NT2/D1 (cell line): ENCODE measurements at places on chromosomes 1 and 21.

- no peak for DNase-seq
Measured at GRCh38 chr1:208165659-208166058, 78.5 kb downstream of the PLXNA2 start.

- no peak for DNase-seq
Measured at GRCh38 chr21:38784458-38785266, 21.1 kb upstream of the ETS2 start.

DNA sequence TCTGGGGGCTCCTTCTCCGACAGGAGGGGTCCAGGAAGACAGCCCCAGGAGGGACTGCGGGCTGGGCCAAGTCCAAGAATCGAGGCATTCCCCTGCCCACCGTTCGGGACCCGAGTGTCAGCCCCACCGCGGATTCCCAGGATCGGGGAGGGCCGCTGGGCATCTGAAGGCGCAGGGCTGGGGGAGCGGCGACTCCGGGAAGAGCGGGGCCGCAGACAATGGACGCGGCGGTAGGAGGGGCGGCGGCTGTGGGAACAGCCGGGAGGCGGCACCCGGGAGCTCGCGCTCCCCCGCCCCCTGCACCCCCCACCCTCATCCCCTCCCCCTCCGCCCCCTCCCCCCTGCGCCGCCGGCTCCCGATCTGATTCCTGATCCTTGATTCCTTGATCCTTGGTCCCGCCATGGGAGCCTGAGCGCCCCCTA is at the start of gene VANGL2:
VANGL2 (plus strand) TSS at position 342 of the 423 bp plus-strand sequence. CDS start 15,274 bp downstream, outside the sequence.
- peak; percentile 89 for DNase-seq

GRCh38 chr1:31650161-31651088 is 5.7 kb upstream of the PEF1 start:
- no peak for DNase-seq

GRCh38 chr1:226132728-226133503 is 53.6 kb downstream of the ACBD3 start:
- DNase-seq, result no peak

DNA sequence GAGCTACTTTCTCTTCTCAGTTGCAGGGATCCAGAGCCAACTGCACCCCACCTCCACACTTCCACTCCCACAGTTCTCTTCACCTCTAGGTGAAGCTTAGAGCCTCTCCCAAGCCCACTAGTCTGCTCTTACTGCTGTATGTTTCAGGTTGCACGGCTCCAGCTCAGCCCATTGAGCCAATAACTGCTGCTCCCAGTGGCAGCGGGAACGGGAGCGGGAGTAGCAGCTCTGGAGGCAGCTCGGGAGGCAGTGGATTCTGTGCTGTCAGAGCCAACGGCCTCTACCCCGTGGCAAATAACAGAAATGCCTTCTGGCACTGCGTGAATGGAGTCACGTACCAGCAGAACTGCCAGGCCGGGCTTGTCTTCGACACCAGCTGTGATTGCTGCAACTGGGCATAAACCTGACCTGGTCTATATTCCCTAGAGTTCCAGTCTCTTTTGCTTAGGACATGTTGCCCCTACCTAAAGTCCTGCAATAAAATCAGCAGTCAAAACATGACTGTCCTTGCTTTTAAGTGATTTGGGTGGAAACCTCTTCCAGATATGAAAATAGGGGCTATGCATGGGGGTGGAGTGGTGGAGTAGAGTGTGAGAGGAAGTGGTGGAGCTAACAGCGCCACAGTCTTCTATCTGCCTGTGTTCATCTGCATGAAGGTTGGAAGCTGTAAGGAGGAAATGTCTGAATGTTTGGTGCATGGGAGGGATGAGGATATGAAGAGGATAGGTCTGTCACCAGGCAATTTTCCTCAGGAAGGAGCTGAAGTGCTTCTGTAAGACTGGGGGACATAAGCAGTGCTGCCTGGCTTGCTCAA is 29.6 kb downstream of the CHIA start:
- DNase-seq, result no peak

DNA sequence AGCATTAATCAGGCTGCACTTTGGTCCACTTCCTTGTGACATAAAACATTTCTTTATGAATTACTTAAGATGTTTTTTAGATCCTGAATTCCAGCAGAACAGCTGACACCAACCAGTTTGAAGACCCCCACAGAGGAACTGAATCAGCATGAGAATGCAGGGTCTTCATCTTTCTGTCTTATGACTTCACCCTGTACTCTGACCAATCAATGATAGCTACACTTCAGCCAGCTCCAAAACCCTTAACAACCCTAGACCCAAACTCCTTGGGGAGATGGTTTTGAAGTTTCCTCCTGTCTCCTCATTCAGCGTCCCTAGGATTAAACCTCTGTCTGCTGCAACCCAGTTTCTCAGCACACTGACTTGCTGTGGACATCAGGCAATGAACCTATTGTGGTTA is 175.0 kb downstream of the CTH start:
- DNase-seq, result peak; percentile 16

DNA sequence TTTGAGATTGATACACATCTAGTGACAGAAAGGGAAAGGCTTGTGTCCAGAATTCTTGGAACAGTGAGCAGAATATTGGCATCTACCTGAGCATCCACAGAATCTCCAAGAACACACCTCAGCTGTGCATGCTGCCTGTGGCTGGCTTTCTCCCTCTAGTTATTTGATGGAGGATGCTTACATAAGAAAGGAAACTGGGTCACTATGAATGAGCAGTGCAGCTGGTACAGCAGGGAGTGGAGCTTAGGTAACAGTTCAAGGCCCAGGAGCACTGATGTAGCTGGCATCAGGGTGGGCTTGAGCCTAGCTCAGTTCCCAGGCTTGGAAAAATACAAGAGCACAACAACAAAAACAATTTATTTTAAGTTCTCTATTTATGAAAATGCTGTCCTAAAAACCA is 26.3 kb downstream of the RGS8 start:
- DNase-seq, result no peak

DNA sequence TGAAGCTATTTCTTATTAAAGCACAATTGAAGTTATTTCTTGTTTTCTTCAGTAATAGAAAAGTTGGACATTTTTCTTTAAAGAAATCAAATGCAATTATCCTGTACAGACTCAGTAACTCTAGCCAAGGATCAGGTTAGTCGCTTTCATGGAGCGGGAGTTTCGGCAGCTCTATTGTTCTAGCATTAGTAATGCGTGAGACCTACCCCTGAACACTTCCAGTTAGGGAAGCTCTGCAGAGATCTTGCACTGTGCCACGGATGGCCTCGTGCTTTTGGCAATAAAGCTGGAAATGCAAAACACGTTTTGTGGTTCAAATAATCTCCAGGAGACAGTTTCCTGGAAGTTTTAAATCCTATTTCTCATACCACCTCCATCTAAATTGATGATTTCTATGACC is 488.4 kb downstream of the SETD4 start:
- DNase-seq, result no peak

GRCh38 chr1:175841738-175842187 is 98.4 kb upstream of the TNR start:
- DNase-seq, result no peak

DNA sequence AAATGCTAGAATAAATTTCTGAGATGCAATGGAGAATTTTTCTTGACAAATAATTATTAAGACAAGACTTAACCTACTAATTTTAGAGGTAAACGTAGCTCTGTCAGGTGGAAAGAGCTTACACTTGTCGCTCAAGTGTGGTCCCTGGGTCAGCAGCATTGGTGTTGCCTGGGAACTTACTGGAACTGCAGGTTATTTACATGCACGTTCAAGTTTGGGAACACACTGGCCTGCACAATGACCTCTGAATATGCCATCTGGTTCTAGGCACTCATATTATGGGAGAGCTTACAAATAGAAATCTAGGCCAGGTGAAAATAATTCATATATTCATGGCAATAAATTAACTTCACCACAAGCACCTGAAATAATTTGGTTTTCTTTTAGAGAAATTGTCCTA is 88.5 kb upstream of the BCL9 start:
- DNase-seq, result no peak

DNA sequence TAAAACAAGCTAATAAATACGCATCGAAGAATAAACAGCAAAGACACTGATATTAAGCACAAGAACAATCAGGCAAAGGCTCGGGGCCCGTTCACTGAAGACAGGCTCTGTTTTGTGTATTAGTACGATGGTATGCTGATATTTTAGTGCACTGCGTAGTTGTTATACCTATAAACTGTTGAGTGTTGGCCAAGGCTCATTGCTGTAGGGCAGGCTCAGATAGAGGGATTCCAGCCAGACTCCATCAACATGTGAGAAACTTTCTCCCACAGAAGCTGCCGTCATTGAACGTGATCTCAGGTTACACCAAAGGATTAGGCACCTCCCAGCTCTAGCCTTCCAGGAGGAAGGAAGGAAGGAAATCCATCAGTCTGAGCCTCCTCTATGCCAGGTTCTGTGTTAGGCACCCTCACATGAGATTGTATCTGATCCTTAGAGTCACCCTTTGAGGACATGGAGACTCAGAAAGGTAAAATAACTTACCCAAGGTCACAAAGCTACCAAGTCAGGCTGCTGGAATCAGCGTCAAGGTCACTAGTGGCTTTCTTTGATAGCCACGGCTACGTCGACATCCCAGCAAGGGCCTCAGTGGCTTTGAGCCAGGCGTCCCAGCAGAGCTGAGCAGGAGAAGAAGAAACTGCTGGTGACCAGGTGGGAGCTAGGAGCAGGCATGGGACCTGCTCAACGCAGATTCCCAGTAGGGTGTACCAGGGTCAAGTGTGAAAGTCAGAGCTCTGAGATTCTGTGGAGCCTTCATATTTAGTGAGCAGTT is 14.8 kb downstream of the BCAR3 start:
- DNase-seq, result peak; percentile 46

DNA sequence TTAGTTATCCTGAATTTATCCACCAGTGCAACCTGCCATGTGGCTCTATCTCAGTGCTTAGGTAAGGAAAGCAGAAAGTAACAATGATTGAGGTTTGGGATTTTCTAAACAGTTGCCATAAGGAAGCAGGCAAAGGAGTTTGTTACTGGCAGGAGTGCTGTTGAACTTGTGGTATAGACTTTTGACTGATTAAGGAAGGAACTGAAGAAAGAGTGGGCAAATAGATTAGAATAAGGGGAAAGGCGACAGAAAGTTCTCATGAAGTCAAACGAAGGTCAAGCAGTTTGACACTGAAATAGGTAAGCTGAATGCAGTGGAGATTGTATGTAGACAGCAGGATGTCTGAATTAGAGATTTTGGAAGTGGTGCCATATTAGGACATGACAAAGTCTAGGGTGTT is 24.2 kb upstream of the CR2 start:
- no peak for DNase-seq

DNA sequence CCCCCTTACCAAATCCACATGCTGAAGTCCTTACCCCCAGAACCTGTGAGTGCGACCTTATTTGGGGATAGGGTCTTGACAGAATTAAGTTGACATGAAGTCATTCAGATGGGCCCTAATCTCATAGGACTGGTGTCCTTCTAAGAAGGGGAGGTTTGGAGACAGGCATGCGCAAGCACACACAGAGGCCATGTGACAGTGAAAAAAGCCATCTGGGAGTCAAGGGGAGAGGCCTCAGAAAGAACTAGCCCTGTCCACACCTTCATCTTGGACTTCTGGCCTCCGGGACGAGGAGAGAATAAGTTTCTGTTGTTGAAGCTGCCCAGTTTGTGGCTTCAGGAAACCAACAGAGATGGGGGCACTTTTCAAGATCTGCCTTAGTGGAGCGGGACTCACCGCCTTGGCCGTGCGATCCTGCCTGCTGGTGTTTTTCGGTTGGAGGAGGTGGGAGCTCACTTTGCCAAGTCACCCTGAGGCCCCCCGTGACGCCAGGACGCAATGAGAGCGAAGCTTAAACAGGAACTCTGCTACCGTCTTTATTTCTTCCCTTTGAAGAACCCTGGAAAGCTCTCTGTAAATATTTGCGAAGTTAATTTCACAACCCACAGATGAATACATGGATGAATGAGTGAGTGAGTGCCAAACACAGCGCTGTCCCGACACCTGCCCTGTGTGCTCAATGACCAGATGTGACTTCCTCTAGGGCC is 42.5 kb upstream of the C1orf174 start:
- DNase-seq, result no peak

DNA sequence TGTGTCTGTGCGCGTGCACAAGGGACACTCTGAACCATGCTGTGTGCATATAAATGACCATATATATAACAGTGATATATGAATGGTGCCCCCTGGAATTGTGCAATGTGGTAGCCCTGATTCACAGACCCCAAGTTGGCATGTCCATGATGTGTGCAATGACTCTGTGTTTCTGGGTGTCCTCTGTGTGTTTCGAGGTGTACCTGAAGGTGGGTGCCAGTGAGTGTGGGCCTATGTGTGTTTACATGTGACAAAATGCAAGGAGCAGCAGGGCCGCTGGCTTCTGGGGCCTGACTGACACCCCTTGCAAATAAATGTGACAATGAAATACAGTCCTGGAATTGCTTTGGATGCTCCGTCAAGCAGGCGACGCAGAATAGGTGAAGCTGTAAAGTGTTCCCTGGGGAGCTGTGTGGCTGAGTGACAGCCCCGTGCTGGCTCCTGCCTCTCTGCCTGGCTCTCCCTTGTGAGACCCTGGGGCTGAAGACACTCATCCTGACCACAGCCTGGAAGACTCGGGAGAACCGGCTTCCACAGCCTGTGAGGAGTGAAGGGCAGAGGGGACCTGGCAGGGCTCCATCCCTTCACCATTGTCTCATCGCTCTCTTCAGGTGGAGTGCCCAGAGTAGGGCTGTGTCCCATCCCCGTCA is 38.2 kb upstream of the CSF3R start:
- DNase-seq, result no peak

- no peak for DNase-seq
Measured at GRCh38 chr1:161824618-161825017, 58.5 kb downstream of the ATF6 start.

GRCh38 chr1:42427240-42427639 is 28.6 kb downstream of the ZMYND12 start:
- DNase-seq, result no peak

GRCh38 chr1:98817821-98818220 is 156.3 kb downstream of the SNX7 start:
- DNase-seq, result no peak

DNA sequence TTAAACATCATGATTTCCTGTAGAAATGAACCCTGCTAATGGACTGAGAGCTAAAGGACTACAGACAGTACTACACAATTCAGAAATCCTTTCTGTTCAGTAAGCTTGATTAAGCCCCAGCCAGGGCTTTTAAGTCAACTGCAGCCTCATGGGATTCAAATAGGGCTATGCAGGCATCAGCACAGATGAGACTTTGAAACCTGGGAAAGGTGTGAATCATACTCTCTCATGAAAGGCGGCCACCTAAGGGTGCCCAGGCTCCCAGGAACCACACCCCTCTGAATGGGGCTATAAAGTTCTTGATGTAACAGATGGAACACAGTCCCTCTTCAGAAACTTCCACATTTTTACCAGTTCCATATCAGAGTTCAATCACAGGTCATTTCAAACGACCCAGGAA is 7.6 kb downstream of the SIPA1L2 start:
- DNase-seq, result no peak

GRCh38 chr1:42815941-42816584 is 859 bp upstream of the ERMAP start:
- peak; percentile 25 for DNase-seq
